ENCODE measurements at places on chromosomes 2 and 18.

GRCh38 chr2:113183264-113183663, 9.5 kb downstream of the PSD4 start:
- DNase-seq: no peak

DNA sequence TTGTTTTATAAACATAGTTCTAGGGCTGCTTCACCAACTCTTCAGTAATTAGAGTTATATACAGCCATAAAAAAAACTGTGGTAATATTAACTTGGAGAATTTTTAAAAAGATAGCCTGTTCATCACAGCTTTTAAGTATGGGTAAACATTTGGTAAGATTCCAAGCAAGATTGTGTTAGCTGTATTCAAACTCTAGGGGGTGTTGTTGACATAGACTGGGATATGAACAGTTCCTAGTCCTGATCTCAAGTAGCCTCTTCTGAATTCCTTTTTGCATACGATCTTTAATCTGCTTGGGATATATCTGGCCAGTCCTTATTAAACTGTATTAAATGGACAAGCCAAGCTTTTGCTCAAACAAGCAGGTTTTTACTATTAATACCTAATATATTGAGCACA, 13.4 kb downstream of the NOP58 start:
- peak; percentile 80 for DNase-seq

DNA sequence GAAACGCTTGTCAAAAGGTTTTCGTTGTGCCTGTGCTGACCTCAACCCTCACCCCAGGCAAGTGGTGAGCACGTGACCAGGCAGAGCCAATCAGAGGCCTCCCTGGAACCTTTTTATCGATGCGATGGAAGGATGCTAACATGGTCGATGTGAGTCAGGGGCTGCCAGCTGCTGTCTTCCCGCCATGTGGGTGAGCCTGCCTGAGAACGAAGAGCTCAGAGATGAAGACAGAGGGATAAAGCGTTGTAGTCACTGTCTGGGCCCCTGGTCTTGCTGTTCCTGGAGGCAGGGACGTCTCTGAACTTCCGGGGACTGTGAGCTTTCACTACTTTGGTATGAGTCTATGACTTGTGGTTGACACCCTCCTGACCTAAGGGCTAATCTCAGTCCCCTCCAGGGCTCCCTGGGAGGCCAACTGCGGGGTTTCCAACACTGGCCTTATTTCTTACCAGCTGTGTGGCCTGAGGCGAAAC, 18.6 kb downstream of the DNMT3A start:
- DNase-seq: peak; percentile 54

- no peak for DNase-seq
Measured at GRCh38 chr2:99695130-99695943, 205.5 kb upstream of the REV1 start.

DNA sequence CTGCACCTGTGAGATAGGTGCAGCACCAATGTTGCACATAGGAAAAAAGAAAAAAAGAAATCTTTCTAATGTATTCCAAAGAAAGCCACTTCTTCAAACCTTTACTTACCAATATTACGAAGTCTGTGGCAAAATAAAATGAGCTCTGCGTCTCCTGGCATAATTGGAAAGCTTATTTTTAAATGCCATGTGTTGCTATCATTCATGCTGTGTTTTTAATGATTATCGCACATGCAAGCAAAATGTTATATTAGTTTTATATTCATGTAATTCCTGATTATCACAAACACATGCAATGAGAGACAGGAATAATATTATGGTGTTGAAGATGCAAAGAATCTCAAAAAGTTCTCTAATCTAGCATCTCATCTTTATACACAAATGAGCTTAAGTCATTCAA, 47.0 kb upstream of the PARD3B start:
- no peak for DNase-seq

DNA sequence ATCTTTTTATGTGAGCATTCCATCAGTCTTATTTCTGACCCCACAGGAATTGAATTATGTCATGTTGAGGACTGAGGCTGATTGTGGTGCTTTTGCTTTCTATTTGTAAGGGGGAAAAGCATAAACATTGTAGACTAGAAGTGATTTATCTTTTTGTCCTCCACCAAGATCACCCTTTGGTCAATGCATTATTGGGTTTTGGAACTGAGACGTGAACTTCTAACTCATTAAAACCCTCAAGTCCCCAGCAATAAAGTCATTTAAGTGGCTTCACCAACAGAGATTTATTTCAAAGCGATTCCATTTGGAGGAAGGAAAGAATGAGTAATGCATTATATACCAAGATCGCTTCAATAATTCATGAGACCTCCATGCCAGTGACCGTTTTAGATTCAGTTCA, 75.5 kb upstream of the TXNDC2 start:
- DNase-seq: peak; percentile 76

DNA sequence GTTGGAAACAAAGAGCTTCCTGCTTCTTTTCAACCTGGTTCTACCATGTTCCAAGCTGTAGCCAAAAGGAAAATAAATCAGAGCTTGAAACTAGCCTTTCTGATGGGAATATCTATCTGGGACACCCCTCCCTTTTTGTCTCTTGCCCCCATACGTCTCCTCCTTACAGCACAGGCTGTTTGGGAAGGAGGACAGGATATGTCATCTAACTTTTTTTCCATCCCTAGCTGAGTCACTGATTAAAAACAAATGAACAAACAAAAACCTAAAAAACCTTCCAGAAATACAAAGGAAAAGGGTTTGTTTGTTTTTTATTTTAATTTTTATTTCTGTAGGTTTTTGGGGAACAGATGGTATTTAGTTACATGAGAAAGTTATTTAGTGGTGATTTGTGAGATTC, 151.6 kb downstream of the FAM210A start:
- DNase-seq: no peak

- peak; percentile 80 for DNase-seq
Measured at GRCh38 chr2:191166111-191166755, 15.4 kb upstream of the STAT4 start.

DNA sequence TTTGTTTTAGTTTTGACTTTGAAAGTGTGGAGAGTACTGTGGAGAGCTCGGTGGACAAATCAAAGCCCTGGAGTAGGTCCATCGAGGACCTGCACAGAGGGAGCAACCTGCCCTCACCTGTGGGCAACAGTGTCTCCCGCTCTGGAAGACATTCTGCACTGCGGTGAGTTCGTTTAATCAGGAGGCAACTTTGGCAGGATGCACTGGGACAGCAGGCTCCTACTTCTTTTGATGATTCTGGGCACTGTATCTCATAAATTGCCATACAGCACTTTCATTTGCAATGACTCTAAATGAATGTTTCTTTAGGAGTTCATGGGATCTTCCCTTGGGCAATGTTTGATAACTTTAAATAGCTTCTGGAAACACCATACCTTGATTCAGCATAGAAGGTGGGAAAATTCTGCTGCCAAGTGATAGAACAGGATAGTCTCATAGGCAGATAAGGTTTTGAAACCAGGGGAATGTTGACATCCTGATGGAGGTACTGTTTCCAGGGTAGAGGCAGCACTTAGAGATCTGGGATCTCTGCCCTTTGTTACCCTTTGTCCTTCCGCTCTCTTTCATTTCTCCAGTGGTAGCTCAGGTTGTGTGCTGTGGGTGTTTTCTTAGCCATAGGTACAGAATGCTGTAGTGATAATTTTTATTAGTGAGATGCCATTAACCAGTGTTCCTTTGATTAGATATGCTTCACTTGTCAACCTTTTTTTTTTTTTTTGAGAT, 156.2 kb downstream of the PRPF40A start:
- no peak for DNase-seq

GRCh38 chr18:41165625-41166024, 789.4 kb upstream of the PIK3C3 start:
- DNase-seq: no peak

GRCh38 chr18:48656582-48656981, 117.8 kb downstream of the CTIF start:
- no peak for DNase-seq

GRCh38 chr18:34772887-34773286, 62.8 kb downstream of the DTNA start:
- peak; percentile 66 for DNase-seq

GRCh38 chr2:129752176-129752575, 227.3 kb upstream of the RAB6C start:
- no peak for DNase-seq

- DNase-seq: no peak
Measured at GRCh38 chr18:34321066-34321465, 96.4 kb upstream of the NOL4 start.

DNA sequence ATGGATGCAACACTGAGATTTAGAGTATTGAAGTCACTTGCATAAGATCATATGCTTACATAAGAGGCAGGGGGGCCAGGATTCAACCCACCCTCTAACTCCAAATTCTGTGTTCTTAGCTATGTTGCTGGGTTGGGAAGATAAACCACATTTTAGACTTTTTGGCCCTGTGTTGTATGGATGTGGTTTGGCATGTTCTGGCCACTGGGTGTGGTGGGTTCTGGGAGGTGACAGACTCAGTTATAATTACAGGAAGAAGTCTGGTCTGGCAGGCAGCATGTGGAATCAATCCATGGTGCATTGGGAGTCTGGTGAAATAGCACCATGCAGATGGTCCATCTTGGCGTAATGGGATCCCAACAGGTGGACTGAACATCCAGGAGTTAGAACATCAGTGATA, 138.9 kb downstream of the LTBP1 start:
- DNase-seq: no peak

DNA sequence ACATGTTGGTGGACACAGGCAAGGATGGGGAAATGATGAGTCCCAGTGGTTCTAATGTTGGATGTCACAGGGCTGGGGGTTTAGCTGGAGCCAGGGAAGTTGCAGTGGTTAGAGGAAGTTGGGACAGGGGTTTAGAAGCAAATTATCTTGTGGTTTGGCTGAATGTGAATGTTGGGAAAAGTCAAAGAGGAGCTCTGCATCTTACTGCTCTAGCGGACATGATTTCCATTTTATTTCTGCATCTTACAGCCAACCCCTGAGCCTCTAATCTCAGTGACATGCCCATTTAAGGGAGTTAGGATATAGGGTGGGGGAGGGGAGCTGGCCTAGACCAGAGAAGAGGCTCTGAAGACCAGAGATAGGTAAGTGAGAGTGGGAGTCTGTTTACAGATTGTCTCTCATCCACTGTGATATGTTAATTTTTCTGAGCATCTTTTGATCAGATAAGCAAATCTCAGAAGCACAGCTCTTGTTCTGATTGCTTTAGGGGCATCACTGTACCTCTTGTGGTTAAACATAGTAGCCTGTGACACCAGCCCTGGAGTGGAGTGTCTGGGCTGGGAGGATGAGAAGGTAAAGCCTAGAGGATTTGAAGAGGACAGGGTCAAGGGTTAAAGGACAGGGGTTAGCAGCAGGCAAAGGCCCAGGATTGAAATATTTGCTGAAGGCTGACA, 43.6 kb downstream of the SETBP1 start:
- no peak for DNase-seq

- DNase-seq: peak; percentile 20
Measured at GRCh38 chr2:63850649-63851048, 9.0 kb downstream of the UGP2 start.

- DNase-seq: no peak
Measured at GRCh38 chr2:12167525-12168317, 421.3 kb downstream of the LPIN1 start.

GRCh38 chr2:138531913-138532312, 30.3 kb downstream of the SPOPL start:
- peak; percentile 75 for DNase-seq

DNA sequence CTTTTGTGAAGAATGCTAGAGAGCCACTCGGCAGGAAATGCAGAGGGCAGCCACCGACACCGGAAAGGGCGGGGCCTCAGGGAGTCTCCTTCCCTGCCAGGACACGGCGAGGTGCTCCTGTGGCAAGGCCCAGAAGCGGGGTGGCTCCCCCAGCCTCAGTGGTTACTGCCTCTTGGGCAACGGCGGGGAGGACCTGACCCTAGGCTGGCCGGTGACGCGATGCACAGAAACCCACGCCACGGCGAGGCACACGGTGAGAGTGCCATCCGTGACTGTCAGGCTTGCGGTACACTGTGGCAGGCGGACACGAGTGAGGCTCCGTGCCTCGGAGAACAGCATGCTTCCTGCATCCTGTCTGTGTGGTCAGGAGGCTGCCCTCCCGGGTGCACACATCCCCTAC, 47.8 kb downstream of the ZAP70 start:
- no peak for DNase-seq

- peak; percentile 23 for DNase-seq
Measured at GRCh38 chr18:42583283-42583731, 532.2 kb downstream of the RIT2 start.

DNA sequence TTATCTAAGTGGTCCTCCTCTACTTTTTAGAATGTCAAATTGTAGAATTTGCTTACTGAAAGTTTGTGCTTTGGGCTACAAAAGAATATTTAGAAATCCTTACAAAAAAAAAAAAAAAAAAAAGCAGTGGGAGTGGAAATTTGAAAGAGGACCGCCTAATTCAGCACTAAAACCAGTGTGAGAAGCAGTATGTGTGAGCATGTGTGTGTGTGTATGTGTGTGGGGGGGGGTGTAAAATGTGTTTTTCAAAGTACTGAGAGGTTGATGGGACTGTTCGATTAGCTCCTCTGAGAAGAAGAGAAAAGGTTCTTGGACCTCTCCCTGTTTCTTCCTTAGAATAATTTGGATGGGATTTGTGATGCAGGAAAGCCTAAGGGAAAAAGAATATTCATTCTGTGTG, at the start of gene VIT:
Gene VIT, plus strand, starts transcription at position 175 of the 400 bp plus-strand sequence. CDS start 19,664 bp downstream, outside the sequence.
- DNase-seq: no peak

- DNase-seq: peak; percentile 45
Measured at GRCh38 chr2:143936848-143937722, 582.8 kb downstream of the ZEB2 start.

DNA sequence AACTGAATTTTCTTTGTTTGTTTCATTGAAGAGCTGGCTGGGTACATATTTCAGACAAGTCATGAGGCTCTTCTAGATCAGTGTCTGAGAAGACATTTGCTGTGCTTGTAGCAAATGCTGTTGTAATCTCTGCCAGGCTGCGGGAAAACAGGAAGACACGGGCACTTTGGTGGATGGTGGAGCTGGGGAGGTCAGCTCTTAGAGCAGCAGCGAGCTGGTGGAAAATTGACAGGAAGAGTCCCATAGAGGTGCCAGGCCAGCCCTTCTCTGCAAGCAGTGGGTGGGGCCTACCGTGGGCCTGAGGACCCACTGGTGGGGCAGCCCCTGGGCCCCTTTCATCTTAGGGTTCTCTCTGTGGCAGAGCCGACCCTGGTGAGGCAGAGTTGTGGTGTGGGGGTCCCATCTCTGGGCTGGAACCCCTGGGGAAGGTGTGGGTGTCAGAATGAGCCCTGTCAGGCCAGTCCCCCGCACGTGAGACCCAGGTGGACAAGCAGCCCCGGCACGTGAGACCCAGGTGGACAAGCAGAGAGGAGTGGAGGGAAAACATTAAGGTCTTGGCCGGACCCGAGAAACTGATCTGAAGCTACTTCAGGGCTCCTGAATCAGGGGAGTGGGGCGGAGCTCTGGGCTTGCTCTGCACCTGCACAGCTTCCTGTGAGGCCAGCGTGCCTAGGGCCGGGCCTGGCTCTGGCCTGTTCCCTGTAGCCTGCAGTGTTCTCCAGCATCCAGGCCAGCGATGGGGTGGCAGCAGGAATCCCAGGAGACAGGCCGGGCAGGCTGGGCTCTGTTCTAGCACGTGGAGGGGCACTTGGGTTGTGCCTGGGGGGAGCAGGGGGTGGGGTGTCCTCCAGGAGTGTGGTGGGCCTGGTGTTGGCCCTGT, 273.5 kb upstream of the HDAC4 start:
- no peak for DNase-seq

Measured in mesenchymal stem cell (in vitro differentiated cells and primary cell).